ENCODE measurements at places on chromosomes 4 and X. TPM values are rescaled to one million over a fixed set of nuclear protein-coding genes. Genes with fewer than 3 reads are reported as not detected.

TAF7L gene
- total RNA-seq, result 0.26 TPM

GRIA3 gene
- total RNA-seq, result 0.71 TPM

- DNase-seq, result no peak
Measured at GRCh38 chr4:11218692-11219091, 210.0 kb downstream of the HS3ST1 start.

DNA sequence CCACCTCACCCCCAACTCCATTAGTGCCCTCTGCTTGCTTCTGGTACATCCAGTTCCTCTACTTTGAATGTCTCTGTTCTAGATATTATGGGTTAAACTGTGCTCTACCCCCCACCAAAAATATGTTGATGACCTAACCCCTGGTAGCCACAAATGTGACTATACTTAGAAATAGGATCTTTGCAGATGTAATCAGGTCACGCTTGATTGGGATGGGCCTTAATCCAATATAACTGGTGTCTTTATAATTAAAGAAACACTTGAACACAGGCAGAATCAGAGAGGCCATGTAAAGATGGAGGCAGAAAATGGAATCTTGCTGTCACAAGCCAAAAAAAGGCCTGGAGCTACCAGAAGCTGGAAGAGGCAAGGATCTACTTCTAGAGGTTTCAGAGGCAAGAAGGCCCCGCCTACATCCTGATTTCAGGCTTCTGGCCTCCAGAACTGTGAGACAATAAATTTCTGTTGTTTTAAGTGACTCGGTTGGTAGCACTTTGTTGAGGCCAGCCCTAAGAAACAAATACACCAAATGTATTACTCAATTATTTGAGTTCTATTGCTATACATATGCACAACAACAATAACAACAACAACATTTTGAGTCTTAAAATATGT lies 220.0 kb downstream of the PPP3CA start:
- no peak for DNase-seq

- DNase-seq, result no peak
Measured at GRCh38 chr4:83272900-83273299, 11.7 kb downstream of the COQ2 start.

GRCh38 chrX:20378233-20378920 lies 111.7 kb upstream of the RPS6KA3 start:
- no peak for DNase-seq
